SK-N-SH (cell line): ENCODE measurements at places on chromosomes 11 and 22. TPM values are rescaled to one million over a fixed set of nuclear protein-coding genes. Genes with fewer than 3 reads are reported as not detected.
A peak's percentile ranks its signal among the peaks of the same experiment; 100 is the strongest.

DNA sequence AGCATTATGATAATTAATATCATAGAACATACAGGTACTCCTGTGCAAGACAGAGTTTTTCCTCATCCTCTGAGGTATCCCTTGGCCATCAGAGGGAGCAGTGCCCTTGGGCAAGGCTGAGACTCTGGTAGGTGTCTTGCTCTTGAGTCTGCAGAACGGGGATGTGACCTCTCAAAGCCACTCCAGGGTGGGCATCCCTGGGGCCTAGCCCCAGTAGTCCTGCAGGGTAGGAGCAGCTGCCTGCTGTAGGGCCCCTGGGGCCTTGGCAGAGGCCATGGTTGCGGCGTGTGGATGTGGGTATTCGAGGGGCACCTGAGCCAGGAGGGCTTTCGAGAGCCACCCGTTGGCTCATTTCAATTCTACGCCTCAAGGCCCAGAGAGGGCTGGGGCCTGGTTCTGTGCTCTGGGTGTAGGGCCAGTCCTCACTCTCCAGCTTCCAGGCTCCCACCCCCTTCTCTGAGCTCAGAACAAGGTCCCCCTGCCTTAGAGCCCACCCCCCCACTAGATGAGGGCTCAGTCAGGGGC, 7.7 kb upstream of the OMP start:
- no peak for DNase-seq

The INS gene
- polyA plus RNA-seq, result not detected in 2 replicates

DNA sequence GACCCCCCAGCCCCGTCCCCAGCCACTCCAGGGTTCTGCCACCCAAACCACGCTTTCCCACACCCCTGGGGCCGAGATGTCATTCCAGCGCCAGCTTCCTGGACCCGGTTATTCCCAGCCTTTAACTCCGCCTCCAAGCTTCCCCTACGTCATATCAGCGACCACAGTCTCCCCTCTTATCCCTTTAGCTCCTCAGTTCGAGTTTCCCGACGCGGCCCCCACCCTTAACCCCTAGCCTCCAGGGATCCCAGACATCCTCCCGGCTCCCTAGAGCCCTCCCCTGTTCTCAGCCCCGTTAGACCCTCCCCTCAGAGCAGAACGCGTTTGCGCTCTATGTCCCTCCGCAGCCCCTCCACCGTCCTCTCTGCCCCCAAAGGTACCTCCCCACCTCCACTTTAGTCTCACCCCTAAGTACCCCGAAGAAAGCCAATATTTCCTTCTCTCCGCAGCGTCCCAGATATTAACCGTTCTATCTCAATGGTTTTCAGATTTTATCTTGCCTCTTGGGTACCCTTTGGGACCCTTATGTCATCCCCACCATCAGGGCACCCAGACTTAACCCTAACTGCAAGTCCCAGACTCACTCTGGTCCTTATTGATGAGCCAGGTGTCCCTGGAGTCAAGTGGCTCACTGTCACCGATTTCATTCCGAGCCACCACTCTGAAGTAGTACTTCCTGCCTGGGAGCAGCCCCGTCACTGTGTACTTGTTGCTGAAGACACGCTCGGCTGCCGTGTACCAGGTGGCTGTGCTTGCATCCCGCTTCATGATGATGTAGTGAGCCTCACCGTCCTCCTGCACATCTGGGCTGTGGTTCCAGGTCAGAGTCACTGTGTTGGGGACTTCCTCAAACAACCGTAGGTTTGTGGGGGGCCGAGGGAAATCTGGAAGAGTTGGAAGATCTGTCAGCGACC, 8.0 kb downstream of the TMEM86A start:
- peak; percentile 90 for DNase-seq

DNA sequence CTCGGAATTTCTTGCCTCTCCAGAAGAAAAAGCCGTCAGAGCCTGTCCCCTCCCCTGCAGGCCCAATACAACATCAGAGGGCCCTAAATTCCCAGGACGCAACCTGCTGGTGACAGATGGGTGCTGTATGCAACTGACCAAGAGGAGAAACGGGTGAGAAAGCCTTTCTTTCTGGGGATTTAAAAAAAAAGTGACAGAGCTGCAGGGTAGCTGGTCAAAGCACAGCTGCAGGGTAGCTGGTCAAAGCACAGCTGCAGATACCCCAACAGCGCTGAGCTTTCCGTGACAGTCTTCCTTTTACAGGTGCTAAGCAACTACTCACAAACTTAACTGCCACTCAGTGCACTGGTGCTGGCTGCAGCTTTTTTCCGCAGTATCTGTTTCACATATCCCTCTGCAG, 17.8 kb downstream of the AP1B1 start:
- no peak for DNase-seq

DNA sequence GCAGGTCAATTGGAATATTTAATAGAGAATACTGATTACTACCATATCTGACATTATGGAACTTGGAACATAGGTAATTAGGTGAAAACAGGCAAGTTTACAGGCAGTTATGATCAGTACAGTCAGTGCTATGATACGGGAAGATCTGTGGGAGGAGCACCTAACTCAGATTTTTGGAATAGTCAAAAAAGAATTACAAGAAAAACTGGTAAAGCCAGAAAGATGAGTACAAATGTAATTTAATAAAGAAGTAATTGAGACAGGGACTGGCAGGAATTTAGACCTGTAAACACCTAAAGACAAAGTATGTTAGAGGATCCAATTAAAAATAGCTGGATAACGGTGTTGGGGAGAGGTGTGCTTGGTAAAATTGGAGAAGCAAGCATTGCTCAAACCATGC, 206.5 kb upstream of the ANO5 start:
- DNase-seq, result no peak

The MYO7A gene
- 0.08 and 0.11 TPM in 2 replicates for polyA plus RNA-seq

DNA sequence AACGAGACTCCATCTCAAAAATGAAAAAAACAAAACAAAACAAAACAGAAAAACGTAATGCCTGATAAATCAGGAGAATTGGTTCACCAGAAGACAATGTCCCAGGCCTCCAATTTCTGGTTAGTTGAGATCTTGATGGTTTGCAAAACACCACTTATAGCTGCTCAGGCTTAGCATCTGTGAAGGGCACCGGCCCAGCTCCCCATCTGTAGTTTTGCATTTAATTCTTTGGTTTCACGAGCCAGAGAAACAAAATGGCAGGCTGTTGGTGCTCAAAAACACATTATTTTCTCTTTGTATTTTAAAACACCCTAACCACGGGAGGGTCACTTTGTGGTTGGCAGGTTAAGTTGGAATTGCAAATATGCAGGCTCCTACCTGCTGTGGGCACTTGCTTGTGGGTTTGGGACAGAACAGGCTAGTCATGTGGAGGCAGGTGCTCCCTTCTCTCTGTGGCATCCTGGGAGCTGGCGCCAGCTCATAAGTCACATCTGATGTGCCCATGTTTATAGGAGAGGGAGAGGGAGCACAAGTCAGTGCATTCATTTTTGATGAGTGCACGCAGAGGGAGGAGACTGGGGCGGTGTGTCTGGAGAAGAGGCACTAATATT, 145.9 kb downstream of the CEP164 start:
- DNase-seq, result no peak

The MYBPC3 gene
- not detected in 2 replicates for polyA plus RNA-seq

DNA sequence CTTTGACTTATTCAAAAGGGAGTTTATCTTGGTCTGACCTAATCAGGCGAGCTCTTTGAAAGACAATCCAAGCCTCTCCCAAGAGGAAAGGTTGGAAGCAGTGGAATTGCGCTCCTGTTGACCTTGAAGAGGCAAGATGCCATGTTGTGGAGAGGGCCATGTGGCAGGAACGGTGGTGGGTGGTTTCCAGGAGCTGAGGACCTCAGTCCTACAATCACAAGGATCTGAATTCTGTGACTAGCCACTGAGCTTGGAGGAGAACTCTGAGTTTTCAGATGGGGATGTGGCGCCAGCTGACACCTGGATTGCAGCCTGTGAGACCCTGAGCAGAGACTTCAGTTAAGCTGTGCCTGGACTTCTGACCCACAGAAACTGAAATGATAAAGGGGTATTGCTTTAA, 6.0 kb upstream of the CBX6 start:
- DNase-seq, result no peak

DNA sequence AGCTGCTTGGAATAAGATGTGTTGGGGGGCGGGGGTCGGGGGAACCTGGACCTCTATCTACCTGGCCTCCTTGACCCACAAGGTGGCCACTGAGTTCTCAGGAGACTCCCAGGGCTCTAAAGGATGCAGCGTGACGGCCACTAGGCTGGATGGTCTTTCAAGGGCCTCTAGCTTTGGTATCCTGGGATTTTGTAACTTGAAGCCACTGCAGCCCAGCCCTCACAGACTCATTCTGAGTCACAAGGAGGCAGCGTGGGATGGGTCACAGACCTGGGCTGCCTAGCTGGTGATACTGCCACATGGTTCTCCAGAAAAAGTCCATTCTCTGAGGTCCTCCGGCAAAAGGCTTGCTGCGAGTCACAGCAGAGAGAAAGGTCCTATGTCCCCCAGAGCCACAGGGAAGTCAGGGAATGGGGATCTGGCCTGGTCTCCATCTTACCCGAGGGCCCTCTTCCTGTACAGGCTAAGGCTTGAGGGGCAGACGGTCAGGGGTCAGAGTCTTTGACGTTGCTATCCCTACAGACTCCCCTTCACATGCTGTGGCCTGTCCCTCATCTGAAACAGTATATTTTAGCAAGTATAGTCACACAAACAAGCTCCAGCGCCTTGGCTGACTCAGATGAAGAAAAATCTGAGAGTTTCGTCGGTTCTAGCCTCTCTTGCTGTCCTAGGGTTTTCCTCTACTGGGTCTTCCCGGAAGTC, 52.4 kb downstream of the KCNC1 start:
- DNase-seq, result no peak

The ADAMTS15 gene
- polyA plus RNA-seq, result 0.96 and 1.1 TPM in 2 replicates

- no peak for DNase-seq
These were observed 1.4 kb upstream of the CSF2RB start for GRCh38 chr22:36911887-36912661.
